ENCODE measurements at places on chromosomes 11 and 22.
A peak's percentile ranks its signal among the peaks of the same experiment; 100 is the strongest.

GRCh38 chr11:92152245-92152644, 72.4 kb upstream of the FAT3 start:
- no peak for DNase-seq

GRCh38 chr11:73317803-73318202, 9.7 kb downstream of the ARHGEF17 start:
- DNase-seq: no peak

GRCh38 chr22:36028646-36029405, at the start of gene RBFOX2:
Gene RBFOX2 (minus strand): TSS chr22:36028824. CDS start chr22:36028425, 399 bp downstream.
- peak; percentile 77 for DNase-seq

GRCh38 chr11:11545285-11546275, 76.2 kb downstream of the GALNT18 start:
- no peak for DNase-seq

GRCh38 chr11:64524158-64524527, 66.9 kb upstream of the SLC22A12 start:
- no peak for DNase-seq
